ENCODE measurements at places on chromosomes 5 and 9. TPM values are rescaled to one million over a fixed set of nuclear protein-coding genes. Genes with fewer than 3 reads are reported as not detected.

Gene EQTN
- not detected for polyA plus RNA-seq

GRCh38 chr5:171861381-171861780 lies 75.8 kb downstream of the SMIM23 start:
- DNase-seq = no peak

Gene BHMT
- polyA plus RNA-seq = 305 TPM

- no peak for DNase-seq
Measured at GRCh38 chr5:50711280-50711679, 44.8 kb downstream of the PARP8 start.

DNA sequence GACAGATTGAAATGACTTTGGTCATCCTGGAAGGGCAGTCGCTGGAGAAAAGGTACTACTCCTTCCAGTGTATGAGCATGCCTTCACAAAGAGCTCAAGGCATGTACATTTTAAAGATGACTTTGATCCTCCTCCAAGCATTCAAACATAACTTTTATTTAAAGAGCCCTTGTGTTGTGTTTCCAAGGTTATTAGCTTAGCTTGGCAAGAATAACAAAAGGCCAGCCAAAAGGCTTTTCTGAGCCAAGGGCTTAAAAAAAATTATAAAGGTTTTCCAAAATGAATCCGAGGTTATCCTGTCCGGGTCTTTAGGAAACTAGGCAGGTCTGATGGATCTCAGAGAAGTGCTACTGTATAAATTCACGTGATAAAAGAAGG lies 71.0 kb upstream of the PLPP6 start:
- DNase-seq = no peak

Gene SV2C
- 0.30 TPM for polyA plus RNA-seq

Gene TRPM3
- polyA plus RNA-seq = 13.4 TPM

DNA sequence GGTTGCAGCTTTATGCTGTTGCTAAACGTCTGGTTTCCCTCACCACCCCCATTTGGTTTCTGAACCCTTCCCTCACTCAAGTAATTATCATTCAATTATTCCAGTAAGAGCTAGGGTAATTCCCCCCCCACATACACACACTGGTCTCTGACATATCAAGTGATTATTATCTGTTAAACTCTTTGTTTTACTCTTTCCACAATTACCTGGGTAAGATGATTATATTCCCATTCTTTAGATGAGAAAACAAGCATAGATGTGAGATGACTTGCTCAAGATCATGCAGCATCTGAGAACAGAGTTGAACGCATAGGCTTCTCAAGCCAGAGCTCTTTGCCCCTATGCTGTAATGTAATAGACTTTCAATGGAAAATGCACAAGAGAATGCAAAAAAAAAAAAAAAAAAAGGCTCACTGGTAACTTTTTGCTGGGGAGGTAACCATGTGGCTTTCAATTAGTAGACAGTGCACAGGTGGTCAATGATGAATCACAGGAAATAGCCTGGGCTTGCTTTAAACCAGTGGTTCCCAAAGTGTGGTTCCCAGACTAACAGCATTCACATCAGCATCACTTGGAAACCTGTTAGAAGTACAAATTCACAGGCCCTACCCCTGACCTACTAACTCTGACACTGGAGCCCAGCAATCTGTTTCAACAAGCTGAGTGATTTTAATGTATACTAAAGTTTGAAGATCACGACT lies 87.6 kb downstream of the PIK3R1 start:
- DNase-seq = no peak

- DNase-seq = peak; percentile 13
Measured at GRCh38 chr5:114467729-114468128, 105.9 kb downstream of the KCNN2 start.

GRCh38 chr5:177312649-177313181 lies 1.0 kb upstream of the MXD3 start:
- no peak for DNase-seq

DNA sequence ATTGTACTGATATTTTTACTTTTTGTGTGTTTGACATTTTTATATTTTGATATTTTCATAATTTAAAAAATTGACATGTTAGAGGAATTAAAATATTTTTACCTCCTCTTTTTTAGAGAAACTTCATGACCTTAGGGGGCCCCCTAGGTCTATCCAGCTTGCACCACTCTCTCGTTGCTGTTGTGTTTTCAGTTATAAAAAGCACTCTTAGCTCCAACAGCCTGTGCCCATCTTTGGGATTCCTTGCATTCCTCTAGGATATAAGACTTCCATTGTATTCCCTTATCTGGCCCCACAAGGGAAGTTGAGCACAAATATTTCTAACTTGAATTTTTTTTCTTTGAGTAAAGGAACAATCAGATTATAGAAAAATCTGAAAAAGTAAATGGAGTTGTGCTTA lies 245.3 kb downstream of the SH3GL2 start:
- DNase-seq = no peak

DNA sequence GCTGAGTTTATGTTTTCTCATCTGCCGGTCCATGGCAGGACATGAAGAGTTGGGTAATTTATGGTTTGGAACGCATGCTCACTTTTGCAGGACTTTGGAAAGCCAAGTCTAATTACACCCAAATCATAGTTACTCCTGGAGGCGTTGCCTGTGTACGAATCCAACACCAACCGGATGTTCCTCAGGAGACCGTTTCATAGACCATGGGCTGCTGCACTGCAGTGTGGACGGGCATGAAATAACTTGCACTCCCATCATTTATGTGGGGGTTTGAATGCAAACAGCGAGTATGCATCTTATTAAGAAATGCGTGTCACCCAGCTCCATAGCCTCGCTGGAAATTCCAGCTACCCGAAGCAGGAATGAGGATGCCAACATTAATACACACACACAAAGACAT lies 96.1 kb upstream of the IRX2 start:
- DNase-seq = no peak

Gene CREB3
- 38.2 TPM for polyA plus RNA-seq

GRCh38 chr5:150422758-150423157 lies 10.0 kb upstream of the CD74 start:
- DNase-seq = no peak

GRCh38 chr5:152514827-152515397 lies 109.8 kb upstream of the NMUR2 start:
- DNase-seq = no peak

Gene PRDM9
- polyA plus RNA-seq = not detected

DNA sequence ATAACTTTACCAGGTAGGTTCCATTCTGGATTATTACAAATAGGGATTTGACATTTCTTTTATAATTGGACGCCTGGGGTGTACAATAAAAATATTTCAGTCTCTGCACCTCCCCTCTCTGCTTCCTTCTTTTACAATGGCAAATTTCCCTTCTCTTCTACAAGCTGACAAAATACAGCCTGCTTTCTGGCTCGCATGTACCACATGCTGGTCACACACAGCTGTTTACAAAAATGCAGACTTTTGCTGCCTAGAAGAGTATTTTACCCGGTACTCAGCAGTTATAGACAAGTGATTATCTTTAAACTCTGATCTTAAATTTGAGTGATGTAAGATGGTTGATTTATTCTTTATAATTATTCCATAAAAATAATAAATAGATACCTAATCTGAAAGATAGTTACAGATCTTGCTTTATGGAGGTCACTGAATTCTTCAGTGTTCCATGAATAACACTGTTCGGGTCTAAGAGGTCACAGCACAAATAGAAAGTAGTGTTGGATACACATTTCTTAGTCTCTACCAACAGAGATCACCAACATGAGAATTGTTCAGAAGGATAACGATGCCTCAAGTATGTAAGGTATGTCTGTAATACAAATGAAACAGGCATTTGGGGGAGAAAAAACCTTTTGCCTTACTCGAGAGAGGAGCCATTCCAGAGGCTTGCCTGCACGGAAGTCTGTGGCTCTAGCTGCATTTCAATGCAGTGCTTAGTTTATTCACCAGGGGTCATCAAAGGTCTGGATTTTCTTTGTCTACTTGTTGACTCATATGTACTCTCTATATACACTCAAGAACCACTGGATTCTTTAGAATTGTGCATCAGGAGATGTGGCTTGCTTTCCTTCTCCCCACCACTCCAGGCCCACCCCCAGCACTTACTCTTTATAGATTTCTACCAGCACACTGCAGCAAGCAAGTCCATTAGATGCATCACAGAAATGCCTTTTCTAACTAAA lies 206.6 kb upstream of the RFX3 start:
- peak; percentile 63 for DNase-seq
